ENCODE measurements at places on chromosomes 13 and 19.

DNA sequence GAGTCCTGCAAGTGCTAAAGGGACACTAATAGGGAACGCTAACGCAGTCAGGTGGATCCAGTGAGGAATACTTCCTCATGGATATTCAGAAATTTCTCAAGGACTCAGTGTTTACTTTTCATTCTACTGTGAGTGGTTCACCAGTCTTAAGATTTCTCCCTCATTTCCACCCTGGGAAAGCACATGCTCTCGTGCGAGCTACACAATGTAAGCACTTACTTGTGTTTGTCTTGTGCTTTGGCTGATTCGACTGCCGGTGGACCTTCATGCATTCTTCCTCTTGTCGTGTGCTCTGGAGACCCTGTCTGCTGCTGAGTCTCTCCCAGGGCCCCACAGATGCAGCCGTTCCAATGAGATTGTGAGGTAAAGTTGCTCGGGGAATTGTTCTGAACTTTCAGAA lies 180.1 kb downstream of the NUFIP1 start:
- no peak for DNase-seq

DNA sequence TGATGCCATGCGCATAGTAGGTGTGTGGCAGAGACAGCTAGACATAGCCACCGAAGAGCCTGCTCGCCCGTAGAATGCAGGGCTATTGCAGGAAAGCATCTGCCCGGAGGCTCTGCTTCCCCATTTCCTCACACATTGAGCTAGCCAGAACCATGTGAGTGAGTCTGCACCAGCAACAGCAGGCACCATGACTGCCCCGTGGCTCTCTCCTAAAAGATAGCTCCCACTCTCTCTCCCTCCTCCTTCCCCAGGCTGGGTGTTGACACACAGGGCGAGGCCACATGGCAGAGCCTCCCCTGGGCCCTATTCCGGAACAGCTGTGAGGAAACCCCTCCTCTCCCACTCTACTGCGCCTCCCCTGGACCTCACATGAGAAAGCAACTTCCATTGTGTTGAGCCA lies 52.3 kb upstream of the ATP12A start:
- no peak for DNase-seq

DNA sequence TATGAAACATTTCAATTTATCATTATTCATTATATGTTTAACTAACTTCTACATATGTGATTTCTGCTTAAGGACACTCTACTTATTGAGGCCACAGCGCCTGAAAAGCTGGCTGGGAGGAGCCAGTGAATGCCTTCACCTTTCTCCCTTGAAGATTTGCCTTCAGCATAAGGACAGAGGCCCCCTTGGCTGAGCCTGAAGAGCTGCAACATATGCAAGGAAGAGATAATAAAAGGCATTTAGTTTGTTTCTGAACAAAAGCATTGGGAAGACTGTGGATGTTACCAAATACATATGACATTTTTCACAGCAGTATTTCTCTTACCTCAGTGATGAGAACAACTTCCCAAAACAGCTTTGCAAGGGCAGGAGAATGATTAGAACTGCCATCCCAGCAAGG lies 92.1 kb downstream of the ABCC4 start:
- no peak for DNase-seq

DNA sequence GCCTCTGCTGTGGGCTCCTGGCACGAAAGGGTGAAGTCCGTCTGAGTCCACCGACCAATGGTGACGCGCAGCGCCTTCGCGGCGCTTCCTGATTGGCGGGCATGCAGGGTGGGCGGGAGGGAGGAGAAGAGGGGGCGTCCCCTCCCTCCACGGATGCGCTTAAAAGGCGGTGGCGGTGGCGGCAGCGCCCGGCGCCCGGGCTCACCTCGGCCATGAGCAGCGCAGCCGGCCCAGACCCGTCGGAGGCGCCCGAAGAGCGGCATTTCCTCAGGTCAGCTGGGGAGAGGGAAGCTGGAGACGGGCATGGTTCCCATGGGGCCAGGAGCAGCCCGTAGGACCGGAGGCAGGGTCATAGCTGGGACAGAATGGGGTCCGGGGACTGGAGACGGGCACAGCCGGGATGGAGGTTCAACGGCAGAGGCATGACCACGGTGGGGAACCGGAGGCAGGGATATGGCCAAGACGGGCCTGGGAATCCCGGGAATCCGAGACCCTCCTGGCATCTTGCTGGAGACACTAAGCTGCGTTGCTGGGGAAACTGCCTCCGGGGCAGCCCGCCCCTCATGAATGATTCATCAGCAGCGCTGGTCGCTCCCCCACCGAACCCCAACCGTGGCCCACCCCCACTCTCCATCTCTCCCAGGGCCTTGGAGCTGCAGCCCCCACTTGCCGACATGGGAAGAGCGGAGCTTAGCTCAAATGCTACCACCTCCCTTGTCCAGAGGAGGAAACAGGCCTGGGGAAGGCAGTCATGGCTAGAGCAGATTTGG lies at the start of gene YJEFN3:
Gene YJEFN3, plus strand, starts transcription at position 191 of the 770 bp plus-strand sequence. Its CDS starts 22 bp downstream, at position 213.
- DNase-seq: no peak

DNA sequence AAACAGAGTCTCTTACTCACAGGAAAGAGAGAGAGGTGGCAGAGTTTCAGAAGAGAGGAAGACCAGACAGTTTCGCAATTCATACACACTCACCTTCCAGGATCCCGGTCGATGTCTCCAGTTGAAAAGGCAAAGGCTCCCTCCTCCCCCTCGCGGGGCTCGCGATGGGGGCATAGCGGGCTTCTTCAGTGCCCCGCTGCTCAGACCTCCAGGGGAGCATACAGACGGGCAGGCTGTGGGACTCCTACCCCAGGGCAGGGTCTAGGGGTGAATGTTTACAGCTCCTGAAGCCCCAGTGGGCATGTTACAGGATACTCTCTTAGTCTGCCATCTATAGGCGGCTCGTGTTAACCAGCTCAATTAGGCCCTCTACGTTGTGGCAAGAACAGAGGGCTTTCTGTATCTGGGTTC lies 139.2 kb downstream of the SLITRK5 start:
- DNase-seq: no peak

GRCh38 chr19:42421591-42422031 lies 5.6 kb downstream of the LIPE start:
- no peak for DNase-seq

GRCh38 chr13:35164324-35164932 lies 222.4 kb downstream of the NBEA start:
- DNase-seq: no peak

GRCh38 chr13:33312150-33312860 lies 26.8 kb upstream of the STARD13 start:
- no peak for DNase-seq

GRCh38 chr13:78341032-78341431 lies 262.3 kb downstream of the POU4F1 start:
- no peak for DNase-seq
